ENCODE measurements at places on chromosomes 2 and 18. TPM values are rescaled to one million over a fixed set of nuclear protein-coding genes. Genes with fewer than 3 reads are reported as not detected.

DNA sequence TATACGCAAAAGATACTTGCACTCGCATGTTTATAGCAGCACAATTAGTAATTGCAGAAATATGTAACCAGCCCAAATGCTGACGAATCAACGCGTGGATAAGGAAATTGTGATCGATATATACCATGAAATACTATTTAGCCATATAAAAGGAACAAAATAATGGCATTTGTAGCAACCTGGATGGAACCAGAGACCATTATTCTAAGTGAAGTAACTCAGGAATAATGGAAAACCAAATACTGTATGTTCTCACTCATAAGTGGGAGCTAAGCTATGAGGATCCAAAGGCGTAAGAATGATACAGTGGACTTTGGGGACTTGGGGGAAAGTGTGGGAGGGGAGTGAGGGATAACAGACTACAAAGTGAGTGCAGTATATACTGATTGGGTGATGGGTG, 1008.0 kb upstream of the CRIM1 start:
- DNase-seq = no peak

TRIM54 gene
- 315 TPM for polyA plus RNA-seq

DNA sequence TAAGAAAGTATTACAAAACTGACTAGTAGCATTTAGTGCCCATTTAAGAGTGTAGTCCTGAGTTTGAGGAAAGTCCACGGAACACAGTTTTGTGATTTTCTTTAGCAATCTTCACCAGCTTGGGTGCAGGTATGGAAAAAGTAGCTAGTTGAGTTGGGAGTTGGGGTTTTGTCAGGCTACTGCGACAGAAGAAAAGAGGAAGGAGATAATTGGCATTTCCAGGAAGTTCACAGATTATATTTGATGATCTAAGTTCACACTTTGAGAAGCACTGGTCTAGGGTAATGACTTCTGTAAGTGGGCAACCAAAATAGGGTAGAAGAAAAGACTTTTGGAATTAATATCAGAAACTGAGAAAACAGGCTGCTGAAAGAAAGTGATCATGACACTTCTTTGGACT, 52.1 kb downstream of the VIL1 start:
- DNase-seq = no peak

TMEM178A gene
- 0.44 TPM for polyA plus RNA-seq

SLC38A11 gene
- polyA plus RNA-seq = 0.18 TPM

DNA sequence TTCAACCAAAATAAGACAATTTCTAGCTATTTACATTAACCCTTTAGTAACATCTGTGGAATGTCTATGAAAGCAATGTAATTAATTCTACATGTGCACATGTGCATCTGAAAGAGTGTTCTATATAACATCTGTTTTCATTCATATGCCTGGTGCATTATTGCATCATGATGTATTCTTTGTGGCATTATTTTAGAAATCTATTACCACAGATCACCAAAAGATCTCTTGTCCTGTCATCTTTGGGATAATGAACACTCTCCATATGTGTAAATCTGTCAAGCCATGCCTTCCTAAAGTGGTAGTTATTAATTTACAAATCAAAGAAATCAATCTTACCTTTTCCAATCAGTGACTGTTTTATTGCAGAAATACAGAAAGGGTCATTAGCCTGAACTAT, 86.9 kb downstream of the TRIB2 start:
- DNase-seq = no peak

DNA sequence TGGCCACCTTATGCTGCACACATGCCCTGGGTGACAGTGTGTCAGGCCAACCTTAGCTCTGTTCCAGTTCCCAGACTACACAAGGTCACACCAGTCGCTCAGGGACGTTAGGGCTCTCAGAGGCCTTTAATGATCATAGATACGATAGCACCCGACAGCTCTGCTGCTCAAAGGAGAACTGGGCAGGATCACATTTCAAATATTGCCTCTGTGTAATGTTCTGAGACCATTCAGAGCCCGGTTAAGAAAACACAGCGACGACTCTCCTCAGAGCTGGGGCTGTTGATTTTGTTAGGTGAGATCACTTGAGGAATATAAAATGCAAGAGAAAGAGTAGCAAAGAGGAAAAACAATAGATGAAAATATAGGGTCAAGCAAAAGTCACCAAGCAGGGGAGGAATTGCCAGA, 166.6 kb upstream of the TANK start:
- no peak for DNase-seq

FN1 gene
- polyA plus RNA-seq = 40.3 TPM

DNA sequence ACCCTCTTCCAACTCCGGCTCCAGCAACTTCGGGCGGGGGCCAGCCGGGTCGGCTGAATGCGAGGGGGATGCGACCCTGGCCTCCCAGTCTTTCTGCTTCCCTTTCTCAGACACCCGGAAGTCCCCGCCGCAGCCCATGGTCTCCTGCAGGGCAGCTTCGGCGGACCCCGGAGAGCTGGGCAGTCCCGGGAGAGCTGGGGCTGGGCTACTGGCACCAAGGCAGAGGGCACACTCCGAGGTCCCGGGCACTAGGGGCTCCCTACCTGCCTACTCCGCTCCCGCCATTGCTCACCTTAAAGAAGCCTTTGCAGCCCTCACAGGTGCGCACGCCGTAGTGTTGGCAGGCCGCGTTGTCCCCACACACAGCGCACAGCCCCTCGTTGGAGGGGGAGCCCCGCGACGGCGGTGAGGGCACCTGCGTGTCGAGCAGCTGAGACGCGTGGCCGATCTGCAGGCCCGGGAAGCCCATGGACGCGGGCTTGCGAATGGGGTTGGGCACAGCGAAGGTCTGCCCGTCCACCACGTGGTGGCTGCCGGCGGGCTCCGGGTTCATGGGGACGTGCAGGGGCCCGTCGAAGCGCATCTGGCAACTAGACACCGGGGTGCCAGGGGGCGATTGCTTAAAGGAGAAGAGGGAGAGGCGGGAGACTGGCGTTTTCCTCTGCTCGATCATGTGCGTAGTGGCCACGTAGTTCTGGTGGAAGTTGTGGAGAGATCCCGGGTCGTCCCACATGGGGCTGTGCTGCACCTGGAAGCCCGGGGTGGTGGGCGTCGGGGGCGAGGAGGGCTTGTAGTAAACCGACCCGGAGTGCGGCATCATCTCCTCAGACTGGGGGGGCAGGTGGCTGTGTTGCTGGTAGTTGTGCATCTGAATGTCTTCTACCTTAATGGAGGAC, 3.2 kb downstream of the NR4A2 start:
- DNase-seq = peak; percentile 18

GRCh38 chr2:33021542-33022227, 74.9 kb downstream of the LTBP1 start:
- no peak for DNase-seq

TBR1 gene
- polyA plus RNA-seq = 0.12 TPM

MSTN gene
- polyA plus RNA-seq = 0.08 TPM

DNA sequence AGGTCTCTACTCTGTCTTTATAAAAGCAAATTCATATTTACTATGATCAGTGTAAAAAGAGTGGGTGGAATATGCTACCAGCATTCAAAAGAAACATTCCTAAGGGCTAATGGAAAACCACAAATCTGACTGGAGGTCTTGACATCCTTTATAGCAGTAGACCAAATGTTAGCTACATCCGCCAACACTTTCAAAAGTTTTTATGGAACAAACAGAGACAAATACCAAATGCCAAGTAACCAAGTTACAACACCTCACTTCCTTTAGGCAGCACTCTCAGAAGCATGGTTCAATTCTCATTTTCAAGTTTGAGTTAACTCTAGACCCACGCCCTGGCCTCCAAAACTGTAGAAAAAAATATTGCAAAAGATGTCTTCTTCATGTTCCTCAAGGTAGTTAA, 78.3 kb upstream of the SETBP1 start:
- no peak for DNase-seq

Data from psoas muscle (tissue), 8 donors.